ENCODE measurements at places on chromosomes 11 and 22. TPM values are rescaled to one million over a fixed set of nuclear protein-coding genes. Genes with fewer than 3 reads are reported as not detected.

Gene STX5
- 39.9 TPM for total RNA-seq

Gene FAM181B
- total RNA-seq: not detected

Gene CABP4
- total RNA-seq: not detected

Gene KCNJ11
- 3.4 TPM for total RNA-seq

Gene TPH1
- total RNA-seq: 0.67 TPM

- peak overlapping the region; percentile 60 for H3K27ac ChIP-seq
- DNase-seq: no peak
- no peaks in the 10 kb centered on the region for H3K27me3 ChIP-seq
- H3K36me3 ChIP-seq: no peaks in the 10 kb centered on the region
- no peak overlapping the region for H3K4me3 ChIP-seq
Measured at GRCh38 chr11:66100272-66101065, 30.4 kb downstream of the PACS1 start.

Gene TEX54
- total RNA-seq: 0.95 TPM

GRCh38 chr22:32309585-32310251, 47.9 kb upstream of the RFPL3 start:
- no peak overlapping the region for H3K4me3 ChIP-seq
- no peak for DNase-seq
- H3K36me3 ChIP-seq: no peaks in the 10 kb centered on the region
- H3K27ac ChIP-seq: no peak overlapping the region

- peaks cover 19% of the 10 kb centered on the region for H3K4me1 ChIP-seq
- no peaks in the 10 kb centered on the region for H3K27me3 ChIP-seq
- no peaks in the 10 kb centered on the region for H3K36me3 ChIP-seq
Measured at GRCh38 chr11:21119411-21119810, 450.0 kb downstream of the NELL1 start.

- H3K4me1 ChIP-seq: no peaks in the 10 kb centered on the region
- DNase-seq: no peak
Measured at GRCh38 chr11:126753990-126754389, 246.6 kb downstream of the KIRREL3 start.

- no peak overlapping the region for H3K27ac ChIP-seq
- no peaks in the 10 kb centered on the region for H3K27me3 ChIP-seq
- no peaks in the 10 kb centered on the region for H3K36me3 ChIP-seq
- no peak for DNase-seq
Measured at GRCh38 chr22:22908495-22908861, 20.9 kb downstream of the IGLL5 start.

Gene OLFML1
- total RNA-seq: 1.8 TPM

DNA sequence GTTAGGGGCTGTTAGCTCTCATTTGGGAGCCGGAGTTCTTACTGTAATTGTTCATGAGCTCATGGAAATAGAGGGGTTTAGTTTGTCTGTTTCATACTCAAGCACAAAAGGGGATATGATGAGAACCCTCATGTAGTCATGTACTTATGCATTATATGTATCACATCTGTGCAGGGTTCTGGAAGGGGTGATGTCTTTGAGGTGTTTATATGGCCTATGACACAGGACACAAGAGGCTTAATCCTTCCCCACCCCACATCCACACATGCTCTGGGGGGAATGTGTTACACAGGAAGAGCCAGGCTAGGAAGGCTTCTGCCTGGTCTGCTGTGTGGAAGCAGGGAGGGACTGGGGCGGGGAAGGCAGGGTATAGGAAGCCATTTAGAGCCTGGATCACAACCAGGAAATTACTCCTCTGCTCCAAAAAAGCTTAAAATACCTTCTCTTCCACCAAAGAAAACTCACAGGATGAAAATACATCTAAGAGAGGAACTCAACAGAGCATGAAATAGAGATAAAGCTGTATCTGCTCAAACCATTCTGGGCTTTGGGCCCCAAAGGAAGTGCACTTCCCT, 316.1 kb downstream of the TMEM135 start:
- no peaks in the 10 kb centered on the region for H3K27me3 ChIP-seq
- 0 out of 2 replicates have a peak, but pooled peaks cover 3% of the 10 kb centered on the region for H3K4me1 ChIP-seq
- DNase-seq: no peak
- H3K4me3 ChIP-seq: no peak overlapping the region
- no peaks in the 10 kb centered on the region for H3K36me3 ChIP-seq
- no peak overlapping the region for H3K27ac ChIP-seq

DNA sequence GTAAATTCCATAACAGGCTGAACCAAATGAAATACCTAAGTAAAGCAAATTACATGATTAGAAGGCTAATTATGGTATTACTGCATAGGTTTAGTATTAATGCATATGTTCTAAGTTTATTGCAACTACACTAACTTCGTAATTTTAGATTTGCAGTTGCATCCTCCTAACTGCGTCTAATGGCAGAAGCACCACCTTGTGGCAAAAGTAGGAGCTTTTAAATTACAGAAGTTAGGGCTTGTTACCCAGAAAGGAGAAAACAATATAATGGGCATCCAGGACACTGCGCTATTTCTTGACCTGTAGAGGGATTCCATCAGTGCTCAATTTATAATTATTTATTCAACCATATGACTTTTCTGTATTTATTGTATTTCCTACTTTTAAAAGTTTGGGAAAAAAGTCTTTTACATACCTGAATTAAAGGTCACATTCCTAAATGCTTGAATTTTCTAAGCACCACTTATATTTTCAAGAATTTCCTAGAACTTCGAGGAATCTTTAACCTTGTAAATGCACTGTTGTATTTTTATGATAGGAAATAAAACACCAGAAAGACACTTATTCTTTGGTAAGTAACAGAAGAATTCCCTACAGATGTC, 16.3 kb upstream of the GPR83 start:
- H3K4me3 ChIP-seq: no peak overlapping the region
- H3K27me3 ChIP-seq: no peaks in the 10 kb centered on the region
- no peaks in the 10 kb centered on the region for H3K36me3 ChIP-seq
- H3K27ac ChIP-seq: no peak overlapping the region
- DNase-seq: peak; percentile 58

GRCh38 chr11:82465481-82465880, 268.2 kb downstream of the FAM181B start:
- no peaks in the 10 kb centered on the region for H3K36me3 ChIP-seq
- no peak overlapping the region for H3K27ac ChIP-seq
- H3K4me3 ChIP-seq: no peak overlapping the region
- no peak for DNase-seq

Gene KCNJ1
- not detected for total RNA-seq

Gene MAP6
- 22.8 TPM for total RNA-seq

GRCh38 chr11:76380159-76380976, 564 bp downstream of the THAP12 start:
- peaks cover 20% of the 10 kb centered on the region for H3K4me1 ChIP-seq
- H3K27me3 ChIP-seq: no peaks in the 10 kb centered on the region
- peak overlapping the region; percentile 19 for H3K27ac ChIP-seq
- H3K4me3 ChIP-seq: peak overlapping the region; percentile 75
- H3K36me3 ChIP-seq: no peaks in the 10 kb centered on the region

Gene OR8D4
- not detected for total RNA-seq

Gene SLC25A18
- not detected for total RNA-seq

Gene TNNI2
- 8.6 TPM for total RNA-seq

Gene TRIM51
- not detected for total RNA-seq

GRCh38 chr11:5304046-5304445, 2.3 kb upstream of the OR51B4 start:
- no peak overlapping the region for H3K4me3 ChIP-seq
- DNase-seq: no peak
- no peak overlapping the region for H3K27ac ChIP-seq

Gene BATF2
- total RNA-seq: 0.79 TPM

GRCh38 chr11:117175104-117175503, 3.4 kb upstream of the SIDT2 start:
- peaks cover 35% of the 10 kb centered on the region for H3K4me1 ChIP-seq
- H3K27me3 ChIP-seq: no peaks in the 10 kb centered on the region
- H3K36me3 ChIP-seq: no peaks in the 10 kb centered on the region
- H3K4me3 ChIP-seq: no peak overlapping the region
- no peak for DNase-seq

DNA sequence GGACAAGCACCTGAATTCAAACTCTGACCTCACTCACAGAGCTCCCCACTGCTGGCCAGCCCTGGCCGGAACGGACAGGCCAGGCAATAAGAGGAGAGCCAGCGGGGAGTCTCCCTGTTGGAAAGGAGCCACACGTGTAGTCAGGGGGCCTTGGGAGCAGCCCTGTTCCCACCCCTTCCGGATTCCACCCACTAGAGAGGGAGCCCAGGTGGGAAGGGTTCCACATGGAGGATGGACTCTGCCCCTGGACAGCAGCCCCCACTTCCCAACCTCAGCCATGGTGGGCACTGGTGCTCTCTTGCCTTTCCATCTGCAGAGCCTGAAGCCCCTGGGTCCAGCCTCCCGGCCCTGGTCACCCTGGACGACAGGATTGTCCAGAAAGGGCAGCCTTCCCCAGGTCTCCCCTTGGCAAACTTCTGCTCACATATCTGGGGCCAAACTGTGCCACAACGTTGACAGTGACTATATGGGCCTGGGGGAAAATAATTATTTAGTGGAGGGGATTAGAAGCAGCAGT, 7.5 kb upstream of the APOBEC3A start:
- no peaks in the 10 kb centered on the region for H3K36me3 ChIP-seq
- H3K4me3 ChIP-seq: no peak overlapping the region
- peaks cover 9% of the 10 kb centered on the region for H3K4me1 ChIP-seq

Gene ZFPL1
- 44.5 TPM for total RNA-seq

GRCh38 chr11:5285703-5286340, 15.9 kb downstream of the OR51B4 start:
- no peak overlapping the region for H3K4me3 ChIP-seq
- no peaks in the 10 kb centered on the region for H3K27me3 ChIP-seq
- DNase-seq: no peak

Gene UBXN1
- 116 TPM for total RNA-seq

GRCh38 chr11:45994371-45995341, 72.2 kb downstream of the LARGE2 start:
- no peak for DNase-seq
- H3K36me3 ChIP-seq: no peaks in the 10 kb centered on the region
- H3K4me3 ChIP-seq: no peak overlapping the region
- no peak overlapping the region for H3K27ac ChIP-seq
- no peaks in the 10 kb centered on the region for H3K27me3 ChIP-seq

Gene PCSK7
- total RNA-seq: 132 TPM

- no peaks in the 10 kb centered on the region for H3K27me3 ChIP-seq
- H3K4me3 ChIP-seq: no peak overlapping the region
- no peak for DNase-seq
- no peaks in the 10 kb centered on the region for H3K36me3 ChIP-seq
- H3K4me1 ChIP-seq: no peaks in the 10 kb centered on the region
- H3K27ac ChIP-seq: no peak overlapping the region
Measured at GRCh38 chr11:65934014-65934413, 11.3 kb upstream of the TSGA10IP start.

Measured in Caco-2 (cell line).